Stimulated activated CD4-positive, alpha-beta T cell treated with anti-CD3 and anti-CD28 coated beads, Interleukin-2, amount 100 ng/mL, for 4 hours (primary cell): ENCODE measurements at places on chromosomes 2 and 18.

DNA sequence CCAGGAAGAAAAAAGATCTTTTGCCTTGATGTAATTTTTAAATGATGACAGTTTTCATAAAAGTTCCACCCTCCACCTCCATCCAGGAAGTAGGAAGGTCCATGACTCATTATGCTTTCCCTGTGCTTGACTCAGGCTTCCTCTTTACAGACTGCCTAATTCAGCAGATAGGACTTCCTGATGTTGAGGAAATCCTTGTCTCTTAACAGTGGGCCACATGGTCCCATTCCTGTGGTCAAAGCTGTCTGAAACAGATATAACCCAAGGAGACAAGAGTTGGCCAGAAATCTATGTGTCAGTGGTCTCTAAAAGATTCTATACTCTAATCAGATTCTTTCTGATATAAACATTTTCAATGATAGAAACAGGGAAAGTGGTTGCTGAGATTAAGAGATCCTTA, 119.1 kb downstream of the BAZ2B start:
- no peak for DNase-seq

DNA sequence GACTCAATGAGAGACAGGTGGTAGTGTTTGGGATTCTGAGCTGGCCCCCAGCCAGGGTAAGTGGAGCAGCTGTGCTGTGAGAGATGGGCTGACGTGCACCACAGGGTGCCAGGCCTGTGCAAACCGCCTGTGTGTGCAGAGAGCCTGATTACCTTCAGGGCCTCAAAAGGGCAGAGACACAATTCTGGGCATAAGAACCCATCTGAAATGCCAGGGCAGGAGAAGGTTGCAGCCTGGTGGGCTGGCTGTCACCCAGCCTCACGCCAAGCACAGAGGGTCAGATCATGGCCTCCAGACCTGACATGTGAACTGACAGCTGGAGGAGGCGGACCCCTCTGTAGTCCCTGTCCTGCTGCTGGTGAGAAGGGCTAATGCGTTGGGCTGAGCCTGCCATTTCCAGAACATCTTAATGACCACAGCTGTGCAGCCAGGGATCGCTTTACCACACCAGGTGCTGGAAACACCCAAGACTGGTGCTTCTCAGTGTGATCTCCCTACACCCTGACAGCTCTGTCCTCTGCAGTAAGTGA, 100.9 kb downstream of the ARL4C start:
- no peak for DNase-seq

DNA sequence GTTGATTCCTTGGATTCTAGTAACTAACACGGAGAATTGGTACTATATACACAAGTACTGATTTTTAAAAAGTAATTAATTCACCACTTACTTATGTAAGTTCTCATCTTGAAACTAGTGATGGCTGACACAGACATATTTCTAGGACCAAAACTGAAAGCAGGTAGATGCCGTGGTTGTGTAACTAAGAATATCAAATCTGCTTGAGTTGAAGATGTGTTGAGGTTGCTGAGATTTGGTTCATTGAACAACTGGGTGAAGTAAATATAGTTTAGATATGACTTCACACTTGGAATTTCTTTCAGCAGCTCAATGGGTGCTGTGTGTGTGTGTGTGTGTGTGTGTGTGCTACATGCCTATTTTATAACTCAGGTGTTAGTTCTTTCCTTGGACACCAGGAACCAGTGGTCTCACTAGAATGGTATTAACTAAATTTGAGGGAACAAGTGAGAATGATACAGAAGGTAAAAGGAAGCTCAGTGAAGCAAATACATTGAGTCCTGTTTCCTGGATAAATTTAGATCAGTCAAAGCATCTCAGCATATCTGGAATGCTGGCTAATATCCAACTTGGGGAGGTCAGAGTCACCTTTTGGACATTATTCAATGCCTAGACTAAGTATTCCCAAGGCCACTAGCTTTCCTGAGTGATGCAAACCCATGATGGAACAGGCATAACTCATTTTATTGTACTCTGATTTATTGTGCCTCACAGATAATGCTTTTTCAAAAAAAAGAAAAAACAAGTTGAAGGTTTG, 110.7 kb upstream of the ZEB2 start:
- no peak for DNase-seq

DNA sequence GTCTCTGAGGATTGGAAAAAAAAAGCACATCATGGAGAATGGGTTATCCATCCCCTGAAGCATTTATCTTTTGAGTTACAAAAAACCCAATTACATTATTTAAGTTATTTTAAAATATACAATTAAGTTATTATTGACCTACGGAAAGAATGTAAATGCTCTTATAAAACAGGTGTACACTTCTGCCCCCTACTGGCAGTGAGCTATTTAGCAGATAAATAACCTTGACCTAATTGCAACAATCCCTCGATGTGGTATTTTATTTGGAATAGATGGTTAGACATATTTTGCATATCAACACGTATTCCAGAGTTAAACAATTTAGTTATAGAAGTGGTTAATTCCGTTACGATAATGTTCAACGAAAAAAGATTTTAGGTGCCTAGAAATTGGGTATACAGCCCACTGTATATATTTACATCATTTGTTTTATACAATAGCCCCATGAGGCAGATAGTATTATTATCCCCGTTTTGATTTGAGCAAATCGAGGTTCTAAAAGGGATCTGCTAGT, 9.1 kb upstream of the DAW1 start:
- DNase-seq: no peak

GRCh38 chr2:16175247-16175825, 235.0 kb downstream of the MYCN start:
- DNase-seq: no peak

- DNase-seq: no peak
These were observed 613.2 kb upstream of the ACVR2A start for GRCh38 chr2:147231607-147232006.

GRCh38 chr2:168348076-168348475, 100.7 kb upstream of the STK39 start:
- no peak for DNase-seq

DNA sequence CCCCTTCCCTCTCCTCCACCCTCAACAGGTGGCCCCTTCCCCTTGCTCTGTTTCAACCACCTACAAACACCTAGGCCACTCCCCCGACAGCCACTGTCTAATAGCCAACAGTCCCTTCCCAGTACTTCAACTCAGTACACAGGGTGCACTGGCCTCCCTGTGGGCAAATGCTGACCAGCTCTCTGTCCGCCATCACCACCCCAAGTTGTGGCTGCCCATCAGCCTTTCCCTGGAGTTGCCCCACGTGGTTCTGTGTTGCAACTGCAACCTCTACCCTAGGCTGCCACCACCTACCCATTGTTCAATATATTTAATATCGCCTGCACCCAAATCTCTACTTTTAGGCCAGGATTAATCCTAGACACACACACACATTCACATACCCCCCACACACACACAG, 173.5 kb downstream of the MREG start:
- no peak for DNase-seq

DNA sequence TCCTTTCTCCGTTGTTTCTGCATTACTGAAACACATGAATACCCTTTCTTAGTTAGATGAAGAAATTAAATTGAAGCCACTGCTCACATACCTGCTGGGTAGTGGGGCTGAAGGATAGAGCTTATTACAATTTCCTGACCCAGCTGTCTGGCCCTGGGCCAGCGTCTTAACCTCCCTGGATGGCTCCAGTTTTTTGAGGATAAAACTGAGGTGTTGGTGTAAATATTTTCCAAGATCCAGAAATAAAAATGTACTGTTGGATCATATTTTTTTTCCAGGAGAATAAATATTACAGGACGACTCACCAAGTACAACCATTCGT, 3.5 kb downstream of the RNF144A start:
- no peak for DNase-seq

DNA sequence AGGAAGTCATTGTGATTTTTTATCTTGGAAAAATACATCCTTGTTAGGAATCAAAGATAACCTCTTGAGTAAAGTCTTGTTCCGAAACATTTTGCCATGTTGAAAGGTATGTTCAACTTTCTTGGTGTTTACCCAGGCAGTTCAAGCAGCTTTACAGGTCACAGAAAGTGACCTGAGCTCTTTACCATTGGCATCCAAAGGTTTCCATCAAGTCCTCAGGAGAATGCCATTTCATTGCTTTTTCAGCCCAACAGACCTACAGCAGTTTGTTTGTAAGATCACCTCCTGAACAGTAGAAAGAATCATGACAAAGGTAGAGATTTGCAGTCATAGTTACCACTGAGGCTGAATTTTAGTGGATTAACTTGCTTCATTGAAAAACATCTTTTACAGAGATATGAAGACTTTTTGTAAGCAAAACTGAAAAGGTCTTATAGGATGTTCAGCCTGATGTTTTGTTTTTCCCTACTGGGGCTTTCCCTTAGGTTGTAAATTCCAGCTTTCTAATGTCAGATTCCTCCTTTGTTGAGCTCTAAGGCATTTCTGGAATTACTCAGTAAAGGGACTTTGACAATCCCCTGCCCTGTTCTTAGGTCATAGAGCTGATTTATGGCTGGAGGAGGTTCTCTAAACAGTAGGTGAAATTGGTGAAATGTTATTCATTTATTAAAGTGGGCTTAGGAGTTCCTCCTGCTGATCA, 236.8 kb upstream of the RBMS1 start:
- DNase-seq: no peak

DNA sequence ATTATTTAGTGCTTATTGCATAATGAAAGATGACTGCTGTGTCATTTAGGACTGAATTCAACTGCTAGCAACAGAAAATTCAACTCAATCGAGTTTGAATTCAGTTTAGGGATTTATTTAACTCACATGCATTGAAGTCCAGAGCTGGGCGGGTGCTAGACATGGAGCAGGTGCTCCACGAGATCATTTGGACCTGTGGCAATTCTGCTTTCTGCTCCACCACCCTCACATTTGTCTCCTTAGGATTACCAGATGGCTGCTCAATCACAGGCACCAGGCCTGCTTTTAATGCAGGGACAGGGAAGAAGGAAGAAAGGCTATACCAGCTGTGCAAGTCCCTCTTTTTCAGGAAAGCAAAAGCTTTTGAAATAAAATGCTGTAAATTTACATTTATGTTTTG, 572.9 kb upstream of the SLC8A1 start:
- no peak for DNase-seq

GRCh38 chr2:234334151-234334550, 162.7 kb downstream of the ARL4C start:
- no peak for DNase-seq

DNA sequence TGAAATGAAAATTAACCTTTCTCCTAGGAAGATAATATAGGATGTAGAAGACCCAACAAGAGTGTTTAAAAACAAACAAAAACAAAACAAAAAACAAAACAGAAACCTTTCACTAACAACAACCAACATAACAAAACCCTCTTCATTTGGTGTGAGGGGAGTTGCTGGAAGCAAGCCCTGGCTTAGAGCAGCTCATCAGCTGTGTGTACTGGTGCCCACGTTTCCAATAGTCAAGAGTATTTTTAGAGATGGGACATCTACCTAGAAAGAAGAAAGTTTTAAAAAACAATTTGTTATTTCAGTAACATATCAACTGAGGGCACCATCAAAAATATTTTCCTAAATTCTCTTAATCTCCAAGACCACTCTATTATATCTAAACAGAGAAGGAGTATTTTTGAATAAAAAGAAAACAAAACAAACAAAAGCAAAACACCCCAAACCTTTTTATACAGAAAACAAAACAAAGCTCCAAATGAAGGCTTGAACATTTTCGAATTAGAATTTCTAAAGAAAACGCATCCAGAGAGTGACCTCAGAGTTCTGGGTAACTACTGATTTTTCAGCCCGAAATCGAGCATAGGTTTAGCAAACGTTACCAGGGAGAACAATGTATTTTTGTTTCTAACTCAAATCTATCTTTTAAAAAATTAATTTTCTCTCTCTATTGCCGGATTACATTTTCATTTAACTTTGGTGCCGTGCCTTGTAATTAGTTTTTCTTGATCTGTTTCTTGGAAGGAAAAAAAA, 134.6 kb downstream of the INSIG2 start:
- no peak for DNase-seq

DNA sequence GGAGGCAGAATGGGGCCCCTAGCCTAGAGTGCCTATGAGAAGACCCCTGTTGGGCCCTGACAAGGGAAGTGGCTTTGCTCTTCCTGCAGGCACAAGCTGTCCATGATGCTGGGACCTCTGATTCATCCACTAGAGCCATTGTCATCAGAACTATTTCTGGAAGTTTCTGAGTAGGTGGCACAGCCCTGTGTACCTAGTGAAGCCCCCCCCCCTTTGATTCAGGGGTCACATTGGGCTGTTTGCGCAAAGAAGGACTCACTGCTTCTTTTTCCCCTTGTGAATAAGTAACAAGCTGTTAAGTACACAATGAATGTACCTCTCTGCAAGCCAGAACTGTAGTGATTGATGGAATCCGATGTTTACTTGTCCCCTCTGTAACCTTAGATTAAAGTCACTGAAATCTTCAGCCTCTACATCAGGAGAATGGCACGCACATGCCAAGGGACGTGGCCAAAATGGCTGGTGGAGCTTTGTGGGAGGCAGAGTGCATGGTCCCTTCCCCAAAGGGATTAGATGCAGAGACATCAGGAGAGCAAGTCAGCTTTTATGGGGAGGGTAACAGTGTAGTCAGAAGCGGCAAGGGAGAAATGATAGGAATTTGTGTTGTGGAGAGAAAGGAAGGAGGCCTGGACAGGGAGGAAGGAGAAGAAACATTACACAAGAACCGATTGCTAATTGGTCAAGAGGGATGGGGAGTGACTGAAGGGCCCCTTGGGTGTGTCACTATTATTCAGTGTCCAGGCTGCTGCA, 267.6 kb upstream of the RAB12 start:
- DNase-seq: no peak

- no peak for DNase-seq
These were observed 618 bp upstream of the TNS1 start for GRCh38 chr2:218003281-218003944.

DNA sequence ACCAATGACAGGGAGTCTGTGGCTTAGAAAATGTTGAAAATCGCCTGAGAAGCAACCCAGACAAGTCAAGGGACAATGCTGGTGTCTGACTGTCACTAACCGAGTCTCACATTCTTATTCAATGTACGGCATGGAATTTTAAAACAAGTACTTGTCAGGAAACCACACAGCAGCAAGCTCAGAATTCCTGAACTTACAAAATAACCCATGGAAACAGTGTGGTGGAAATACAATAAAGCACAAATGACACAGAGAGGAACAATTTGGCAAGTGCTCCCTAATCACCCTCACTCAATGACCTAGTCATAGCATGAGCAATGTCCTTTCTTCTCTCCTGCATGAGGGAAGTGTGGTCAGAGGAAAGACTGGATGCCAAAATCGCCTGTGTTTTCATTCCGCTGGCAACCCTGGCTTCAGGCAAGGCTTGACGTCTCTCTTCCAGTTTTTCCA, 154.0 kb downstream of the SATB2 start:
- no peak for DNase-seq

- no peak for DNase-seq
These were observed 84.1 kb upstream of the MGAT5 start for GRCh38 chr2:134169788-134170187.
